ENCODE measurements at places on chromosomes 13 and 19.

DNA sequence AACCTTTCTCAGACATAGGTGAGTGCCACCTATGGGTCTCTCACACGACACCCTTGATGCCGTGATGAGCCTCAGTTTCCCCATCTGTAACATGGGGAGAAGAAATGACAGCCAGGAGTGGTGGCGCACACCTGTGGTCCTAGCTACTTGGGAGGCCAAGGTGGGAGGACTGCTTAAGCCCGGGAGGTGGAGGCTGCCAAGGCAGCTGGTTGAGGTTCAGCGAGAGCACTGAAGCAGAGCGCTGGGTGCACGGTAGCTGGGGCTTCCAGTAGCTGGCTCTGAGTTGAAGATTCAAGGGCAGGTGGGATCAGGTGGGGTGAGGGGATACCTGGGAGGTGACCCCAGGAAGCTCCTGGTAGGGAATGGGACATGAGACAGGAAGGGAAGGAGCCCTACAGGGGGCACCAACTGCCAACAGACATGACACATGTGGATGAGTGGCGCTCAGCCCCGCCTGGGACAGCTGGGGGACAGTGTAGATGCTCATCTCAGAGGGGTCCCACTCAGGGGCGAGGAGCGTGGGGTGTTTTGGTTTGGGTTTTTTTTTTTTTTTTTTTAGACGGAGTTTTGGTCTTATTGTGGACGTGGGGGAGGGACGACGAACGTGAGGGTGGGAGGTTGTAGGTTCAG, 6.5 kb upstream of the SSBP4 start:
- DNase-seq: no peak

GRCh38 chr13:76635232-76636230, 250.7 kb downstream of the KCTD12 start:
- DNase-seq: no peak

DNA sequence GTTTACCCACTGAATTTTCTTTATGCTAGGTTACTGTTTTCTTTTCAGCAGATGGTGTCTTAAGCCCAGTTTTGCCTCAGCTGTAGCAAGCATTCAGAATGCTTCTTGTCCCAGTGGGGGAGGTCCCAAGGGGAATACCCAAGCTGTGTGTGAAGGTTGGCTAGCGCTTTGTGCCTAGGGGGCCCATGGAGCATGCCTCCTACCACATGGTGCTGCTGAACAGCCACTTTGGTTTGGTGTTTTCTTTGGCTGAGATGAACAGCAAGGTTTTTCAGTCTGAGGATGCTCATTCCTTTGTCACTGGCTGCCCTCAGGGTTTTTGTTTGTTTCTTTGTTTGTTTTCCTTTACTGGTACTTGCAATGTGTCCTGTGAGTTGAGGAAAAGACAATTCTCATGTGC, 99.0 kb downstream of the PCDH20 start:
- DNase-seq: no peak

- no peak for DNase-seq
Measured at GRCh38 chr19:1813192-1814182, 1.4 kb upstream of the ATP8B3 start.

GRCh38 chr19:751501-752341, 809 bp downstream of the MISP start:
- DNase-seq: no peak

DNA sequence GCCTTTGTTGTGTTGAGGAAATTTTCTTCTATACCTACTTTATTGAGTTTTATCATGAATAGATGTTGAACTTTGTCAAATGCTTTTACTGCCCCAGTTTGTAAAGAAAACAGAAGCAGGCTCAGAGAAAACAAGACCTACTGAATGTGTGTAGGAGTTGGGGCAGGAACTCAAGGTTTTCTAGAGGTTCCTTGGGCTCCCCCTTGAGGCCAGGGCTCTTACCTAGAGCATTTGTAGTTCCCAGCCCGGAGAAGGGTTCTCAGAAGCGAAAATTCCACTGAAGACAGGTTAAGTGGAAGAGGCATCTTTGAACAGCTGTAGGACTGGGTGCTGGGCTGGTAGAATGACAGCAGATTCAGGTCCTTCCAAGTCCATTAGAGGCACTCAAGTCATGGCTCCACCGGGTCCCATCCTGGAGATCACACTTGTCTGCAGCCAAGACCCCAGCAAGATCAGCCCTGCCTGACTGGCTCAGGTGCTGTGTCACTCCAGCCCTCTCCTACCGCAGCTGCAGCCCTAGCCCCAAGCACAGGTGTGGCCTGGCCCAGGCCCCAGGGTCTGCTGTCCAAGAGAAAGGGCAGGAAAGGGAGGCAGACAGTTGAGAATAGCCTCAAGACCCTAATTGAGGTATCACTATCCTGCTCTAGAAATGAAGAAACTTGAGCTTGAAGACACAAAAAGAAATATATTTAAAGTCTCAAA, 425.5 kb downstream of the PCDH20 start:
- DNase-seq: no peak

- DNase-seq: no peak
Measured at GRCh38 chr13:113950451-113951245, 23.2 kb downstream of the C13orf46 start.

All from stimulated activated CD4-positive, alpha-beta T cell treated with anti-CD3 and anti-CD28 coated beads, Interleukin-12 subunit alpha, Interleukin-12 subunit beta, amount 100 ng/mL, for 24 hours (primary cell).